ENCODE measurements at places on chromosomes 13 and 19. TPM values are rescaled to one million over a fixed set of nuclear protein-coding genes. Genes with fewer than 3 reads are reported as not detected.

KRTDAP gene
- not detected for polyA plus RNA-seq

CEACAM7 gene
- polyA plus RNA-seq = not detected

DNA sequence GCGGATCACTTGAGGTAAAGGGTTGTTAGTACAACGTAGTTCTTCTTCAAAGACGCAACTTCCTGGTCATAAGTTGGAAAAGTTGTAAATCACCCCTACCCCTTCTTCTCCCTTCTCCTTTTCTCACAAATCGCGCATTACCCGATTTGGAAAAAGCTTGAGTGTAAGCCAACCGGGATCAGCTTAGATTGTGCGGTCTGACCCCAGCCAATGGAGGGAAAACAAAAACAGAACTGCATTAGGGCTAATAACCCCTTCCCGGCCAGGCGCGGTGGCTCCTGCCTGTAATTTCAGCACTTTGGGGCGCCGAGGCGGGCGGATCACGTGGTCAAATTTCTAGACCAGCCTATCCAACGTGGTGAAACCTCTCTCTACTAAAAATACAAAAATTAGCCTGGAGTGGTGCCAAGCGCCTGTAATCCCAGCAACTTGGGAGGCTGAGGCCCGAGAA lies 806 bp downstream of the ZNF90 start:
- no peak for DNase-seq

GRCh38 chr13:75370774-75371173 lies 111.2 kb downstream of the TBC1D4 start:
- DNase-seq = no peak

COMP gene
- not detected for polyA plus RNA-seq

DNA sequence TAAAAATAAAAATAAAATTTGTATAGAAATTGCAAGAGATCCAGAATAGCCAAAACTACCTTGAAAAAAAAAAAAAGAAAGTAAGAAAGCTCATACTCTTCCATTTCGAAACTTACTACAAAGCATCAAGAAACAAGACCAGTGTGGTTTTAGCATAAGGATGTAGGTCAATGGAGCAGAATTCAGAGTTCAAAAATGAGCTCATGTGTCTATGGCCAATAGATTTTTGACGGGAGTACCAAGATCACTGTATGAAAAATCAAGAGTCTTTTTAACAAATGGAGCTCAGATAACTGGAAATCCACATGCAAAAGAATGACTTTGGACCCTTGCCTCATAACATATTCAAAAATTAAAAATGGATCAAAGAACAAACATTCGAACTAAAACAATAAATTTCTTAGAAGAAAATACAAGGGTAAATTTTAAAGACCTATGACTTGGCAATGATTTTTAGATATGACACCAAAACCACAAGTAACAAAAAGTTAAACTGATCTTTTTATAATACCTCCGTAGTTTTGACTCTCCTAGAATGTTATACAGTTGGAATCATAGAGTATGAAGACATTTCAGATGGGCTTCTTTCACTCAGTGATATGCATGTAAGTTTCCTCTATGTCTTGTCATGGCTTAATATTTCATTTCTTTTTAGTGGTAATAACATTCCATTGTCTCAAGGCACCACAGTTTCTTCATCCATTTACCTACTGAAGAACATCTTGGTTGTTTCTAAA lies 43.2 kb downstream of the KLF12 start:
- no peak for DNase-seq

DNA sequence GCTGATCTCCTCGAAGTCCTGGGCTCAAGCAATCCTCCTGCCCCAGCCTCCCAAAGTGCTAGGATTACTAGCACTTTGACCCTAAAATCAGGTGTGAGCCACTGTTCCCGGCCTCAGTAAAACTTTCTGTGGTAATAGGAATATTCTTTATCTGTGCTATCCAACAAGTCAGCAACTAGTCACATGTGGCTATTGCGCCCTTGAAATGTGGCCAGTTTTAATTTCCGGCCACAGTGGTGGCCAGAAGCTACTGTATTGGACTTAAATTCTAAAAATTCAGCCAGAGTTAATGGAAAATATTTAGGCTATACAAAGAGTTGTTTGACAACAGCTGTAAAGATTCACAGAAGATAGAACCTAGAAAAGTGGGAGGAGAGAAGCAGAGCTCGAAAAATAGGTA lies 30.0 kb downstream of the KEAP1 start:
- no peak for DNase-seq

ZNF541 gene
- polyA plus RNA-seq = not detected

FBXO17 gene
- polyA plus RNA-seq = not detected

DNA sequence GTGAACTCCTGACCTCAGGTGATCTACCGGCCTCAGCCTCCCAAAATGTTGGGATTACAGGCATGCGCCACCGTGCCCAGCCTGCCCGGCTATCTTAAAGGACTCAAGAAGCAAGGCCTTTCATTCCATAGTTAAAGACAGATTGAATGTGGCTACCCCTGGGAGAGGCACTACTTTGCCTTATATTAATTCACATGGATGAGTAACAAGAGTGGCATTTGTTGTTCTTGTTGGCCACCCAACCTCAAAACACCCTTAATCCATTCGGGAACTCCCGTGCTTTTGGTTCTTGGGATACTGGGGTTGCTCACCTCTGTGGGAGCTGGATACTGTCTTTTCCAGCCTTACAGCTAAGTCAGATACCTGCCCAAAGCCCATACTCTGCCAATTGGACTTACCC lies 34.4 kb upstream of the ABCC4 start:
- no peak for DNase-seq

DNA sequence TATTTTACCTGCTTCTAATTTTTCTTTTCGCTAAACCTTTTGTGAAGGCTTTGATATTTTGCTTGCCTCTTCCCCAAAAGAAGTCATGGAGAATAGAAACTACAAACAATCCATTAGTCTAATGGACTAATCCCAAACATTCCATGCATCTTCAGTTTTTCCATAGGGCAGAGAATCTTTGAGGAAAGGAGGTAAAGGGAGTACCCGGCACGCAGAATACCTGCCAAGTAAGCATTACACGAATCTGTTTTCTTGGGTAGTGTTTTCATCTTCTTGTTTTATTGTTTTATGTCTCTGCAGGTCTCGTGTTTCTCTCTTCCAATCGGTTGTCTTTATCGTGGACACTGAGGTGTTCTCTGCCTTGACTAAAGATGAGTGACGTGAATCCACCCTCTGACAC lies at the start of gene NLRP8:
NLRP8 (plus strand) TSS at position 301 of the 400 bp plus-strand sequence.
- DNase-seq = no peak

ZIC5 gene
- polyA plus RNA-seq = not detected

HNRNPUL1 gene
- polyA plus RNA-seq = 22.6 TPM

PABPC3 gene
- 0.17 TPM for polyA plus RNA-seq

DNA sequence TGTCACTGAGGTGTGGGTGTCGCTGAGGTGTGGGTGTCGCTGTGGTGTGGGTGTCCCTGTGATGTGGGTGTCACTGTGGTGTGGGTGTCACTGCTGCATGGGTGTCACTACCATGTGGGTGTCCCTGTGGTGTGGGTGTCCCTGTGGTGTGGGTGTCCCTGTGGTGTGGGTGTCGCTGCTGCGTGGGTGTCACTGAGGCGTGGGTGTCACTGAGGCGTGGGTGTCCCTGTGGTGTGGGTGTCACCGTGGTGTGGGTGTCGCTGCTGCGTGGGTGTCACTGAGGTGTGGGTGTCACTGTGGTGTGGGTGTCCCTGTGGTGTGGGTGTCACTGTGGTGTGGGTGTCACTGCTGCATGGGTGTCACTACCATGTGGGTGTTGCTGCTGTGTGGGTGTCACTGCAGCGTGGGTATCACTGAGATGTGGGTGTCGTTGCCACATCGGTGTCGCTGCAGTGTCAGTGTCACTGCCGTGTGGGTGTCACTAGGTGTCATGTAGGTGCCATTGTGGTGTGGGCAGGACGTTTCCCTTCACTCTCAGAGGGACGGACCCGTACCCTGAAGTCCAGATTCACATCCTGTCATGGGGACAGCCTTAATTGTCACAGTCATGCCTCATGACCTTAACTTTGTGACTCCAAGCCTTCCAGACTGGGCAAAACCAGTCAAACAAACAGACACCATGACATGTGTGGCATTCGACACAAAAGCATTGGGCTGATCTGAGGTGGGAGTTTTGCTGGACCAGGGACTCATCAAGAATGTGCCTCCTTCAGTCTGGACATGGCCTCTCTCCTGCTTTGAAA lies 12.7 kb upstream of the GAS6 start:
- DNase-seq = no peak

GPR183 gene
- polyA plus RNA-seq = 190 TPM

DNA sequence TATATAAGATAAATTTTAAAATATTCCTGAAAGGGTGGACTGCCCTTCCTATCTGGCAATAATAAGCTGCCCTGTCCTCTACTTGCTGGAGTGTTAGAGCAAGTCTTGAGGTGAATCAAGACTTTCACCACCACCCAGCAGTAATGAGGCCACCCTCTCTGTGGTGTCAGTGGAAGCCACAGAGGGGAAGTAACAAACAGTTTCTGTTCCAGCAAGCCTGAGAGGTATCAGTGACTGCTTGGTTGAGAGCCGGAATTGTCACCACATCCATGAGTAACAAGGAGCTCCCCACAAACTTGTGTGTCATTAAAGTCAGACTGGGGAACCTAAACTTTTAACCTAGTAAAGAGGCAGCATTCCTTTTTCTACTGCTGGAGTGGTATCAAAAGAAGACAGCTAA lies 532.7 kb upstream of the SPRY2 start:
- DNase-seq = peak; percentile 40

DNA sequence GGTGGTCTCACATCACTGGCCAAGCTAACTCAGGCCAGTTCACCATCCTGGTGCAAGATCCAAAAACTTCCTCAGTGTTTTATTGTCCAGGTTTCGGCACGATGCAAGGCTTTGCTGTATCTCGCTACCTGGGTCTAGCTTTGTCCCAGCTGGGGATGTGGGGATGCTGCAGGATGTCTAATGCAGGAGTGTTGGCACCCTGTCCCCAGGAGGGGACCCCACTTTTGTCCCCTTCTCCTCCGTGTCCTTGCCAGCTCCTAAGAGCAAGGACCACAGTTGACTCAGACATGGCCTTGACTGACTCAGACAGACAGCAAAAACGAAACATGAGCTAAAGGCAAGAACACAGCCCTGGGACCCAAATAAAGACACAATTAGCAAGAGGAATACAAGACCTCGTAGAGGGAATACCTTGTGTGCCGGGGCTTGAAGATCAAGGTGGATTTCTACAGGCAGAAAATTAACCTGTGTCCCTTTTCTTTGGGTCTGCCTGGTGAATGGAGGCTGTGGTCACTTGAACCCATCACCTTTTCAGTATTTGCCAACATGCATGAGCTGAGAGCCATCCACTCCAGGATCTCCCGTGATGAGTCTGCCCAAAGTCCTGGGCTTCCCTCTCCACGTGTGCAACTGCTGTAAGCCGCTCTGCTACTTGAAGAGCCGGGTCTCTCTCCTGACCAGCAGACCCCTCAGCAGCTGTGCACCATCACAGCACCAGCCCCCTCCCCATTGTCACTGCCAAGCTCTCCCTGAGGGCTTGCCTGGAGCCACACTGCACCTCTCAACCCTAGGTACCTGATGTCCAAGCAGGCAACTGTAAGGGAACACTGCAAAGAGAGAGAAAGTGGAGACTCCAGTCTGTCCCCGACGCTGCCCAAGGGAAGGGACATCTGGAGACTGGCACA lies 149.5 kb upstream of the ZNF507 start:
- no peak for DNase-seq

SERTAD3 gene
- polyA plus RNA-seq = 57.2 TPM

SLC25A41 gene
- polyA plus RNA-seq = not detected

ZNF71 gene
- 3.2 TPM for polyA plus RNA-seq

DNA sequence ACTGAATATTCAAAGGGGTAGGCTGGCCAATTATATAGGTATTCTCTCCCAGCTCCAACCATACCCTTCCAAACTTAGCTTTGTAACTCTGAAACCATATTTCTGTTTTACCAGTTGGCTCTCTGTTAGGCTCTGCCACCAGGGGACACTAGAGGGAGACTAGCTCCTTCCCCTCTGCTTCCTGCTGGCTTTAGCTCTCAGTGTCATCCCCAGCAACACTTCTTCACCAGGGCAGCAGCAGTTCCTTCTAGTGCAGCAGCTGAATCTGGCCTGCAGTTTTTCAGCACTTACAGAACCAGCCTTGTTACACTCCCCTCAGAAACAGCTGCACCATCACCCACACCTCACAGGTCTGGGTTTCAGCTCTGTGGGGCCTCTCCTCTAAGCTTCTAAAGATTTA lies 51.0 kb upstream of the DOCK9 start:
- DNase-seq = peak; percentile 17

PPM1N gene
- polyA plus RNA-seq = 2.7 TPM

DNA sequence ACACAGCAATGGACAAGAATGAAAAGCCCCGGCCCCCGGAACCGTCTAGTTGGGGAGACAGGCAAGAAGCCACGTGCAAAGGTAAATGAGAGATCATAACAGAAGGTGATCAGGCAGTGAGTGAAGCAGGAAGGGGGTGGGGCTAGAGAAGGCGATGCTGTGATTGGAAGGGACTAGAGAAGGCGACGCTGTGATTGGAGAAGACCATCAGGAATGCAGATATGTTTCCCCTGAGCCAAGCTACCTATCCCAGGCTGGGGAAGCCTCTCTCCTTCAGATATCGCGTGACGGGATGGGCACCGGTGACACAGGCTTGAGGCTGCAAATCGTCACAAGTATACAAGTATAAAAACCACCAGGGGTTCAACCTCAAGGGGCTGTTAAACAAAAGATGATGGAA lies 21.8 kb downstream of the DCAF15 start:
- DNase-seq = no peak

GDF15 gene
- polyA plus RNA-seq = not detected

DNA sequence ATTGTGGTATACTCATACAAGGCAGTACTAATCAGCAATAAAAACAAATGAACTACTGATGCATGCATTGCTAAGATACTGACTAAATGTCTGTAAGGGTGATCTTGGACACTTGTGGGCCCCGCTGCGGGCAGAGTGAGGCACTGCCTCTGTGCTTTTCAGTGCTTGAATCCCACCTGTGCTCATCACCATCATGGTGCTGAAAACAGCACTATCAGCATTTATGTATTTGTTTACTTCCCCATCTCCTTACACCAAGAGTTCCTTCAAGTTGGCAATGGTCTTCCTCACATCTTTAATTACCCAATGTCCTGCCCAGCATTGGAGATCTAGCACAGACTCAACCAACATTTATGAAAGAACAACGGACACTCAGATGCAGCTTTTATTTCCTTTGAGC lies 193.7 kb upstream of the RFC3 start:
- DNase-seq = no peak

DNA sequence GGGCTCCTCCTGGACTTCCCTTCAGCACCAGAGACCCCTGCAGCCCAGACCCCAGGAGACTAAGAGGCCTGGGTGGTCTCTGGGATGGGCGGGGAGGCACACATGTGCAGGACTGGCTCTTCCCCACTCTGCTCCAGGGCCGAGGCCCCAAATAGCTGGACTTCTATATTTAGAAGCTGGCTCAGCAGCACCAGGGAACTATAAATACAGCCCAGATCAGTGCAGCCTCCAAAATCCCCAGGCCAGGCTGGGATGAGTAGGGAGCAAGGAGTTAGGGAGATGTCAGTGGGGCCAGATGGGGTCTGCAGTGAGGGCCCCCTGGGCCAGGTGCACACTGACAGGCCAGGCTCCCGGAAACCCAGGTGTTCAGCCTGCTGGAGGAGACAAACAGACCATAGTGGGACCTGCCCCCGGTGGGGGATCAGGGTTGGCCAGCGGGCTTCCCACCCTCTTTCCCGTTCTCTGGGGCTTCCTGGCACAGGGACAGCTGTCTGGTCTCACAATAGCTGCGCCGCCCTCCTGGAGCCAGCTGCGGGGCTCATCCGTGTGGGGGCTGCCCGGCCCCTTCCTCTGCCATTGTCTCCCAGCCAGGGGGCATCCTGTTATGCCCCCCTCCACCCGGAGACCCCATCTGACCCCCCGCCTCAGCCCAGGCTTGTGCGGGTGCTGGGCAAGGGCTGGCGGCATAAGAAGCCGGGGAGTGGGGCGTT lies 5.5 kb upstream of the ADGRE5 start:
- no peak for DNase-seq

- no peak for DNase-seq
These were observed 10.7 kb downstream of the CCDC124 start for GRCh38 chr19:17943274-17944221.
